ENCODE measurements at places on chromosomes 2 and 18. TPM values are rescaled to one million over a fixed set of nuclear protein-coding genes. Genes with fewer than 3 reads are reported as not detected.

- DNase-seq, result peak; percentile 95
- H3K4me1 ChIP-seq, result peaks cover 30% of the 10 kb centered on the region
- no peaks in the 10 kb centered on the region for H3K36me3 ChIP-seq
Measured at GRCh38 chr18:10015941-10016819, 102.4 kb downstream of the VAPA start.

GRCh38 chr2:36397728-36398413, 42.3 kb downstream of the CRIM1 start:
- no peak overlapping the region for H3K4me3 ChIP-seq
- H3K27ac ChIP-seq, result 0 out of 2 replicates have a peak overlapping the region, but pooled peaks have one; percentile 9
- H3K4me1 ChIP-seq, result peaks cover 52% of the 10 kb centered on the region
- DNase-seq, result no peak
- no peaks in the 10 kb centered on the region for H3K27me3 ChIP-seq
- peaks cover 62% of the 10 kb centered on the region for H3K36me3 ChIP-seq

DNA sequence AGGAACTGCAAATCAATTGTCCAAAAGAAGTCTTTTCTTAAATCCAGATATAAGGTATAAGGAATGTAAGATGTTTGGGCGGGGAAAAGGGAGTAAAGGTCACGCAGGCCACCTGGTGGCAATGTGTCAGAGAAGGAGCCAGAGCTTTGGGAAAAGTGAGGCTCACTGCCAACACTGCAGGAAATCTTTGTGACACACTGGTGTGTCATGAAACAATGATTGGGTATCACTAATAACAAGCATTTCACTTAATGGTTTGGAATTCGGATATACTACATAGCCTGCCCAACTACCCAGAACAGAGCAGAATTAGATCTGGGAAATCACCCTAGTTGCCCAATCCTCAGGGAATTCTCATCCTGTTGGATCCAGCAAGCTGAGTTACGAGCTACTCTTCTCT, 61.0 kb downstream of the RBMS1 start:
- DNase-seq, result peak; percentile 84
- H3K27me3 ChIP-seq, result no peaks in the 10 kb centered on the region
- H3K27ac ChIP-seq, result peak overlapping the region; percentile 58
- H3K4me3 ChIP-seq, result no peak overlapping the region

SEPTIN10 gene
- 152 TPM for total RNA-seq

DNA sequence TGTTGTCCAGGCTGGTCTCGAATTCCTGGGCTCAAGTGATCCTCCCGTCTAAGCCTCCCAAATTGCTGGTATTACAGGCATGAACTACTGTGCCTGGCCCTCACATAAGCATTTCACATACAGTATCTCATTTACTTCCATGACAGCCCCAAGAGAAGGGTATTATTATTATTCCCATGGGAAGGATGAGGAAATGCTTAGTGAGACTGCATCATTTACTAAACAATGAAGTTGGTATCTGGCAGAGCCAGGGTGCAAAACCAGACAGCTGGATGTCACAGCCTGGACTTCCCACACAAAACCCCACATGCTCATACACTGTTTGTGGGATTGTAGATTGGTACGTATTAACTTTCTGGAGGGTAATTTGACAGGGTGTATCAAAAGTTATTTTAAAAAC, 29.9 kb downstream of the DAPL1 start:
- no peaks in the 10 kb centered on the region for H3K27me3 ChIP-seq
- H3K4me3 ChIP-seq, result no peak overlapping the region
- no peak for DNase-seq
- no peaks in the 10 kb centered on the region for H3K36me3 ChIP-seq
- no peak overlapping the region for H3K27ac ChIP-seq

ACVR1 gene
- total RNA-seq, result 31.3 TPM

DNA sequence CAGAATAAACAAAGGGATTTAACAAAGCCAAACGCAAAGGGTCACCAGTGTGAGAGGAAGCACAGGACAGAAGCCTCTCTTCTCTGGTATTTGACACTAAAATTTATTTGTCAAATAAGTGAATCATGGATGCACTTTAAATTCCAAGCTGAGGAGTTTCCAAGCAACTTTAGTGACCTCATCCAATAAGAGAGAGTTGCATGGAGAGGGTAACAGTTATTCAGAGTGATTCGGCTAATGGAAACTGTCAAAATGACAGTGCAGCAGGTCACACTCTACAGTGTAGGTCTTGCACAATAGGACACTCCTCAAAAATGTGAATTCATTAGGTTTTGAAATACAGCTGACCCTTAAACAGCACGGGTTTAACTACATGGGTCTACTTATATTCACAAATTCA, 103.9 kb upstream of the ACVR1C start:
- H3K27ac ChIP-seq, result no peak overlapping the region
- no peak overlapping the region for H3K4me3 ChIP-seq
- peak; percentile 50 for DNase-seq
- no peaks in the 10 kb centered on the region for H3K27me3 ChIP-seq
- peaks cover 12% of the 10 kb centered on the region for H3K36me3 ChIP-seq

- no peak overlapping the region for H3K27ac ChIP-seq
- H3K4me1 ChIP-seq, result no peaks in the 10 kb centered on the region
- H3K27me3 ChIP-seq, result peaks cover 3% of the 10 kb centered on the region
- no peak for DNase-seq
Measured at GRCh38 chr2:126635736-126636135, 20.2 kb upstream of the GYPC start.

BMP10 gene
- not detected for total RNA-seq

- H3K27me3 ChIP-seq, result no peaks in the 10 kb centered on the region
- no peak for DNase-seq
- H3K27ac ChIP-seq, result no peak overlapping the region
- H3K4me1 ChIP-seq, result no peaks in the 10 kb centered on the region
- H3K4me3 ChIP-seq, result no peak overlapping the region
Measured at GRCh38 chr2:74031221-74031620, 46.5 kb downstream of the TET3 start.

DNA sequence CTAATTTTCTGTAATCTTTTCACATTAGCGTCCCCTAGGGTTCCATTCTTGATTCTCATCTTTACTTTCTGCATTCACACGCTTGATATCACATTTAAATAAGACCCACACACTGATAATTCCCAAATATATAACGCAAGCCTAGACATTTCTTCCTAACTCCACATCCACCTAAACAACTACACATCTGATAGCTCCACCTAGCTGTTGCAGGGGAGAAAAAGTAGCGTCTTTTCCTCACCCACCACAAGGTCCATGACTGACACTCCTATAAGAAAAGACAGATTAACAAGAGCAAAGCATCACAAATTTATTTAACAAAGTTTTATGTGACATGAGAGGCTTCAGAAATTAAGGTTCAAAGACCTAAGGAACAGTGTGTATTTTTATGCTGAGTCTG, 862.2 kb upstream of the DDX18 start:
- H3K36me3 ChIP-seq, result no peaks in the 10 kb centered on the region
- H3K27ac ChIP-seq, result no peak overlapping the region
- no peaks in the 10 kb centered on the region for H3K27me3 ChIP-seq
- no peak overlapping the region for H3K4me3 ChIP-seq

DNA sequence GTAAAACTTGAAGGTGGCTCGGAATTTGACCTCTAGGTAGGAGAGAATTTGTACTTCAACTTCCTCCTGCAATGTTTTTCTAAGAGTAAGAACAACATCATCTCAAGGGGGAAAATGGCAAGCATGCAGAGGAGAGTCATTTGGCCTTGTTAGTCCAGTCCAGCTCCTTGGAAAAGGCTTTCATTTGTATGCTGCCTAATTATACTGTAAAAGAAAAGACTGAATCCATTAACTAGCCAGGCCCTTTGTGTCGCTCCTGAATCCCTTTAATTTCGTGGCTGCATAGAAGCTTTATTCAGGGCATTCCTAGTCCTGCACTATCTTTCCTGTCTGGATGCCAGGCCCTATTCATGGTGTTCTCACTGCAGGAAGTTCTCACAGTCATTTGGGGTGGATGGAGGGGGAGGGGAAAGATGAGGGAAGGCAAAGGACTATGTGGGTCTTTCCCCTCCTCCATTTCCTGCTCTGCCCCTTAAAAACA, 36.0 kb downstream of the PHLPP1 start:
- H3K27ac ChIP-seq, result no peak overlapping the region
- no peaks in the 10 kb centered on the region for H3K36me3 ChIP-seq
- DNase-seq, result peak; percentile 12
- peaks cover 8% of the 10 kb centered on the region for H3K4me1 ChIP-seq
- no peak overlapping the region for H3K4me3 ChIP-seq
- no peaks in the 10 kb centered on the region for H3K27me3 ChIP-seq

MBOAT2 gene
- 87.4 TPM for total RNA-seq

DNA sequence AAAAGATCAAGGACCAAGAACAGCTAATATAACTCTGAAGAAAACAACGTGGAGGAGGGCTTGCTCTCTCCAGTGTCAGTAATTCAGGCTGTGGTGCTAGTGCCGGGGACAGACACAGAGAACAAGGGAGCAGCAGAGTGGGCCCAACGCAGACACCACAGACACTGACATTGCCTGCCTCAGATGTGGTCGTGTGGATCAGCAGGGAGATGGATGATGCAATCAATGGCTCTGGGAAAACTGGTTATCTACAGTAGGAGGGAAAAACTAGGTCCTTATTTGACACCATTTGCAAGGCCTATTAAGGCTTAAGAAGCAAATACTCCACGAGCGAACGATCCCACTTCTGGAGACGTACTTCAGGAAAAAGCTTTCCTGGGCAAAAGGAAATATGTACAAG, 36.1 kb downstream of the HDLBP start:
- peak; percentile 30 for DNase-seq
- H3K4me3 ChIP-seq, result no peak overlapping the region
- H3K36me3 ChIP-seq, result no peaks in the 10 kb centered on the region
- peaks cover 7% of the 10 kb centered on the region for H3K4me1 ChIP-seq

UGT1A8 gene
- not detected for total RNA-seq

FBXO48 gene
- 0.38 TPM for total RNA-seq

ABCB11 gene
- not detected for total RNA-seq

DNA sequence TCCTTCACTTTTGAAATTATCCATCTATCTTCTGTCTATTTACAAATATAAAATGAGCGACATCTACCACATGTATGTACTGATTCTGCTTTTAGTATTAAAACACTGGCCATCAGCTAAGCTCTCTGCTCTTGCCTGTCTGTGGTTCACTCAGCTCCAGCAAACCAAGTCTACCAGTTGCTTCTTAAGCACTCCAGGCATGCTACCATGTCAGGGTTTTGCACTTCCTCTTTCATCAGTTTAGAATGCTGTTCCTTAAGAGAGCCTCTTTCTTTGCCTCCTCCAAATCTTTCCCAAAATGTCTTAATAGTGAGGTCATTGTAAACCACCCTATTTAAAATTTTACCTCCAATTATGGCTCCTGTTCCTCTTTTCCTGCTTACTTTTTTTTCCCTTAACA, 59.5 kb downstream of the SCN3A start:
- no peaks in the 10 kb centered on the region for H3K36me3 ChIP-seq
- no peak overlapping the region for H3K27ac ChIP-seq
- no peaks in the 10 kb centered on the region for H3K27me3 ChIP-seq
- no peak overlapping the region for H3K4me3 ChIP-seq

ADI1 gene
- 77.7 TPM for total RNA-seq

ESCO1 gene
- 8.5 TPM for total RNA-seq

DNA sequence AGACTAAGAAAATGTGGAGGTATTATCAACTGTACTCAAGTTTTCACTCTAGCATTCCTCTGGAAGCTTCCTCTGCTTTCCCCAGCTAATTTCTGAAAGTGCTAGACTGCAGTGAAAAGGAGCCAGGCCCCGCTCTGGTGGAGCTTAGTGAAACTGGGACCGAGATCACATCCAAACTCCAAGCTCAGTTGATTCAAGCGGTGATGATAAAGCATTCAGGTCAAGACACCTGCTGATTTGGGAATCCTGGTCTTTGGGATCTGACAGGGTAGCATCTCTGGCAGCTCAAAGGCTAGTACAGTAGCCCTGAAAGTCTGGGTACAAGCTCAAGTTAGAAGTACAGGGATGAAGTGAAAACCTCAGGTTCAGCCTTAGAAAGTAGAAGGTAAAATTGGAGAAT, 120.2 kb upstream of the CRIM1 start:
- H3K4me1 ChIP-seq, result no peaks in the 10 kb centered on the region
- H3K4me3 ChIP-seq, result no peak overlapping the region
- H3K27me3 ChIP-seq, result no peaks in the 10 kb centered on the region
- no peak for DNase-seq
- H3K27ac ChIP-seq, result no peak overlapping the region
- no peaks in the 10 kb centered on the region for H3K36me3 ChIP-seq

Measured in GM23248 (cell line).